Left colon (tissue), 2 donors: ENCODE measurements at places on chromosomes 2 and 18. TPM values are rescaled to one million over a fixed set of nuclear protein-coding genes. Genes with fewer than 3 reads are reported as not detected.

Gene UGT1A9
- 4.1 TPM for total RNA-seq

Gene MC2R
- not detected for total RNA-seq

Gene GAL3ST2
- total RNA-seq, result 50.8 TPM

Gene CXCR1
- not detected for total RNA-seq

Gene CD207
- total RNA-seq, result not detected

Gene M1AP
- total RNA-seq, result not detected

Gene NAT8
- total RNA-seq, result not detected

Gene PIEZO2
- 1.4 TPM for total RNA-seq

Gene CCDC142
- total RNA-seq, result 22.4 TPM

Gene ACAA2
- total RNA-seq, result 295 TPM

Gene CACNB4
- total RNA-seq, result 1.3 TPM

DNA sequence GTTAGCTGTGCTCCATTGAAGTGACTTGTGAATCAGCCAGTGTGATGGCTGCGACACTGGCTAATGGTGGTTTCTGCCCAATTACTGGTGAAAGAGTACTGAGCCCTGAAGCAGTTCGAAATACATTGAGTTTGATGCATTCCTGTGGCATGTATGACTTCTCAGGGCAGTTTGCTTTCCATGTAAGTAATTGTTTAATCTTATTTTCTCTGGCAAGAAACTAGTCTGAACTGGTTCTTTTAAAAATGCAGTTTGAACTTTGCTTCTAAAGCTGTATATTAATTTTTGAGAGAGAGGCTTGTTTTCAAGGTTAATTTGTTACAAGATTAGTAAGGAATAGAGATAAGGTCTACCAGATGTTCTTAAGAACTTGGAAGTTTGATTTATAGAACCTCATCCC is 46.7 kb downstream of the GLS start:
- no peak for DNase-seq

GRCh38 chr2:121427187-121427689 is 103.4 kb upstream of the RNU4ATAC start:
- DNase-seq, result no peak

GRCh38 chr2:179655627-179656026 is 205.8 kb downstream of the ZNF385B start:
- DNase-seq, result no peak

DNA sequence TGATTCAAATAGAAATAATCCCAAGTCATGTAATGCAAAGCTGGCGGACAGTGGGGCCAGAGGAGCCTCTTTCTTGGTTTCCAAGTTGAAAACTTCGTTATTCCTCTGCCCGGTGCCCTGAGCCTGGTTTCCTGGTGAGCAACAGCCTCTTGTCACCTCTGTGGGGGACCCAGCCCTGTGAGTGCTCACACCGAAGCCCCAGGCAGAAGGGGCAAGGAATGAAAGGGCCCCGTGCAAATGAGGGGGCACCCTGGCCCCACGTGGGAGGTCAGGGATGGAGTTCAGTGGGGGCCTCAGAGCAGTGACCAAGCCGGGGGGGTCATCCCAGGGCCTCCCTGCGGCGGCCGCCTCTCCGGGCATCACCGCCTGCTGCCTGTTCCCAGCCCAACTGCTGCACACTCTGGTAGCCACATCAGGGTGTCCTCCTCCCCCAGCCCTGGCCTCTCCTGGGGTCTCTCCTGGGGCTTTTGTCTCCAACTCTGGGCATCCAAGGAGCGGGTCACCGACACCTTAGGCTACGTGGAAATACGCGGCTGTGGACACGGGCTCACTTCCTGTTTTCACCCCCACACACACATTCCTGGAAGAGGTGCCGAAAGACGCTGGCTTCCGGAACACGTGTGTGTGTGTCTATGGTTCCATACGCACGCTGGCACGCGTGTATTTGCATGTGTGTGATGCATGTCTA is 64.5 kb downstream of the TWIST2 start:
- no peak for DNase-seq

GRCh38 chr2:192957425-192957824 is 762.7 kb upstream of the TMEFF2 start:
- DNase-seq, result no peak

DNA sequence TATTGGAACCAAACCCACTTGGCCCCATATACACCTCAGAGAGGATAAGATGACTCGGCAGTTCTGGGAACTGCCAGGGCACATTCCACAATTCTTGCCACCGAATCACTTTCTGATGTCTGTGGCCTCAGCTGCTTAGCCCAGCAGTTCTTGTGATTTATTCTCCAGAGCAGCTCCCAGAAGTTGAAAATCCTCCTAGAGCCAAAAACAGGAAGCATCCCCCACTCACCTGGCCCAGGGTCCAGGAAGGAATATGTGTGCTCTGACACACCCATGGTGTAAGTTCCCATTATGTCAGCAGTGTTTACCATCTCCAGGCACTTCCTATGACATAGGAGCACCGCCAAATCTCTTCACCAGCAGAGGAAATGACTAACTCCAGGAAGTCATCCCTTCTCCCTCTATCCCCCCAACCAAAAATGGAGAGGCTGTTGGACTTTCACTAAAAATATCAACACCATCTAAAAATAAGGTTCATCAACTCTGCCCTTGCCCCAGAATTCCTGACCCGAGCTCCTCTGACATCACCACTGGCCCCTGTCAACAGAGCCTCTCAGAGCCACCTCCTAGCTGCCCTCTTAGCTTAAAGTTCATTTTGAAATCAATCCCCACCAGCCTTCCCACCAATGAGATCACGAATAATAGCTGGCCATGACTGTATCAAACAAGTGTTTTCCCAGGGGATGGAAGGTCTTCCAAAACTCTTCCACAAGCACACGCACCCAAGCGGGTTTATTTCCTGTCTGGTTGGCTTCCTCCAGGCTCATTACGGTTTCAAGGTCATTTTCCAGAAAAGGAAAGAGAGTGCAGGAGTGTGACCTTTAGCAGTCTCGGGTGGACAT is 223.1 kb upstream of the PARD3B start:
- no peak for DNase-seq

GRCh38 chr2:26897807-26898479 is 50.0 kb downstream of the DPYSL5 start:
- no peak for DNase-seq

DNA sequence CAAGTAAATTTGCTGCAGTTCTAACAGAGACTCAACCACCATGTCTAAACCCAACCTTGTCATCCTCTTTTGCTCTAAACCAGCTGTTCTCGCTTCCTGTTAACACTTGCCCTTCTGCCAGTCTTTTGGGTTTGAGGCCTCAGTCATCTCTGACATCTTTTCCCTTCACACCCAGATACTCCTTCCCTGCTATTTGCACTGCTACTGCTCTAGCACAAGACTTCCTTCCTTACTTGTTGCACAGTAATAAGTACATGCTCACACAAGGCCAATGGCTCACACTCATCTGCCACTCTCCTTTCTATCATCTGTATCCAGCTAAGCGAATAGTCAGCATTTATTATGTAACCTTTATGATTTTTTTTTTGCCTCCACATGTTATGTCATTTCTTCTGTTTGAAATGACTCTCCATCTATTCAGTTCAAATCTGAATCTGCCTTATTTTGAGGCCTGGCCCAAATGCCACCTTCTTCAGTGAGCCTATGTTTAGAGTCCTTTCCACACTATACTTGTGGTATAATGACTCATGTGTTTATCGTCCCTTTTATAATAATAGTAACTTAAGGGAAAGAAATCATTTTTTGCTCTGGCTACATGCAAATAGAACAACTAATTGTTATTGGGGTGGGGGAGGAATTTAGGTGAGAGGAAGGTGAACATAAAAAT is 22.5 kb upstream of the CDKL4 start:
- DNase-seq, result no peak

DNA sequence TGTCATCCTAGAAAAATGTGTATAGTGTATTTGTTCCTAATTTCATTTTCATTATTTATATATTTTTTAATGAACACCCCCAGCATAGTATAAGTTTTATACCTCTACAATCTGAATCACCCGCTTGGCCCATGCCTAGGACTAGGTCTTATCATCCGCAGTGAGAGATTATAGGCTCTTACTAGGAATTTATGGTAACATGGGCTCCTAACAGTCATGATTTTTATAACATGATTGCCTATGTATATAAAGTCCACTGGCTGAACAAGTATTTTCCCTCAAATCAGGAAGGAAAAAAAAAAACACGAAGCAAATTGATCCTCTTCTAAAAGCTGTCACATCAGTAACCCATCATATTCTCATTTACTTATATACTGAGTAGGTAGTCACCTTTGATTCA is 666.1 kb upstream of the NRXN1 start:
- DNase-seq, result peak; percentile 23

DNA sequence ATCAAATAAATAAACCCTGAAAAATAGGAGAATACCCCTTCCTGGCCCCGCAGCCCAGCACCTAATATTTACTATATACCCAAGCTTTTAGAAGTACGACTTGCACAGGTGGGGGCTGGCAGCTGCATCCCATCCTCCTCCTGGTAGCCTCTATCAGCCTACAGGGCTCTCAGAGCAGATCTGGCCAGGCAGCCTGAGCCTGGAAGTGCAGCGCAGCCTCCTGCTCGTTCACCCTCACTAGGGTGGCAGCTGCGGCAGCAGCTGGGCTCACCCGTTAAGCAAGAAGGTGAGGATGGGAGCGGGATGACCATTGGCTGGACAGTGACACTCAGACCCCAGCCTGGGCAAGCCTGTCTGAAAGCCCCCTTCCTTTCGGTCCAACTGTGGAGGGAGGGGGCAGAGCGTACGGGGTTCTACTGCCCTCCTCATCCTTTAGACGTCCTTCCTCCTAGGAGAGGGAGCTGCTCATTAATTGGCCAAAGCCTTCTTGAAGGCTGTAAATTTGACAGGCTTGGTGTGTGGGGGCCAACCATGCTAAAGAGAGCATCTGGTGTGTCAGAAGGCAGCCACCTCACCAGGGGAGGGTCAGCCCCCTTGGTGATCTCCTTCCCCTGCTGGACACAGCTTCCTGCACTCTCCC is 23.3 kb downstream of the MPHOSPH10 start:
- no peak for DNase-seq

- DNase-seq, result no peak
Measured at GRCh38 chr18:4231260-4231659, 223.8 kb downstream of the DLGAP1 start.

- no peak for DNase-seq
Measured at GRCh38 chr2:150374492-150374891, 113.0 kb downstream of the RND3 start.

GRCh38 chr2:172285010-172285621 is 142.3 kb upstream of the ITGA6 start:
- DNase-seq, result no peak

- no peak for DNase-seq
Measured at GRCh38 chr2:205849136-205849535, 166.8 kb downstream of the NRP2 start.

DNA sequence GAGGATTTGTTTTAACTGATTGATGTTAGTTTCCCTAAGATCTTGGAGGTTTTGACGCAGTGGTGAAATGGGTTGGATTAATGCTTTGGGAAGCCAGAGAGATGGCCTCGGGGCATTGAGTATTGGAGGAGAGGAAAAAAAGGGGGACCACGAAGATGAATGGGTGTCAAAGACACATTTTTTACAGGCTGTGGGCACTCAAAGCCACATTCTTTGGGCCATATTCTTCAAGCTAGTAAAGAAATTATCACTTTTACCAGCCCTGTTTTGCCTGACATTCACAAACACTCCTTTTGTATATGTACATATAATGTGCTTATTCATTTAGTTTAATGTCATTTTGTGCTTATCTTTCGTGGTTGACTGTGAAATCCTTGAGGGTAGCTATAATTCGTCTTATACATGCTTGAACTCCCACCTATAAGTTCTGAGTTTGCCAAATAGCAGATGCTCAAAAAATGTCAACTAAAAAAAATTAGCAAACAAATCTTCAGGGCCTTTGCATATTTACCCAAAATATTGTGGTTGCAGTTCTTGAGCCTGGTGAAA is 146.3 kb downstream of the ARL6IP6 start:
- DNase-seq, result no peak

GRCh38 chr2:46034535-46034934 is 262.7 kb upstream of the EPAS1 start:
- DNase-seq, result no peak
